Endothelial cell of umbilical vein (primary cell): ENCODE measurements at places on chromosomes 6 and 20.

GRCh38 chr6:146870760-146871159 is 272.0 kb downstream of the ADGB start:
- DNase-seq, result no peak

- DNase-seq, result no peak
These were observed 62.1 kb upstream of the BHLHE23 start for GRCh38 chr20:63068711-63069367.

DNA sequence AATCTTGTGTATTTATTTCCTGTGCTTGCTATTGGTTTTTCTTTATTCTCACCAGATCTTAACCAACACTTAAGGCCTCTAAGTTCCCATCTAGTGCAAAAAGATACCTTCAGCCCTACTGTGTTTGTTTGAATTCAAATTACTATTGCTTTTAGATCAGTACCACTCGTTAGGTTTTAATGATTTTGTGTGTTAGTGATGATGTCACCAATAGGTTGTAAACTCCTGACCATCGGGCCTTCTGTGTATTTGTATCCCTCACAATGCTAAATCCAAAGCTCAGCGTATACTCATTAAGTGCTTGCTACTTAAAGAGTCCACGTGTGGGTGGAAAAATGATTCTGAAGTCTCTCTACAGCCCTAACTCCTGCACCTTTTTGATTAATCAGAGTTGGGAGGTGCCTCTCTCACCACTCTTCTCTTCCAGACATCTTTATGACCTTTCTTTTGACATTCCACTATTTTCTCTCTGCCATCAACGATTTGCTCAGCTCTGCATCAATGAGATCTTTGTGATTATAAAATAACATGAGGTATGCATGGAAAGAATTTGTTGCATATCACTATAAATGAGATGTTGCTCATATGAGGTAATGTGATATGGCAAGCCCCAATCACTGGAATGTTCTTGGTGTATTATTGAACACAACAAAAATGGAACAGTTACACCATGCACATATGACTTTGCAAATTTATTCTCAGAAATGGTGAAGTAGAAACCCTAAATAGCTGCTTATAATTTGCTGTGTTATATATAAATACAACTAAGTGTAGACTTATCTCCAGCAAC is 55.1 kb upstream of the LAMA2 start:
- DNase-seq, result no peak

GRCh38 chr6:154390034-154390433 is 33.4 kb upstream of the IPCEF1 start:
- DNase-seq, result no peak

- DNase-seq, result no peak
These were observed 15.4 kb downstream of the SRSF3 start for GRCh38 chr6:36609582-36609981.

DNA sequence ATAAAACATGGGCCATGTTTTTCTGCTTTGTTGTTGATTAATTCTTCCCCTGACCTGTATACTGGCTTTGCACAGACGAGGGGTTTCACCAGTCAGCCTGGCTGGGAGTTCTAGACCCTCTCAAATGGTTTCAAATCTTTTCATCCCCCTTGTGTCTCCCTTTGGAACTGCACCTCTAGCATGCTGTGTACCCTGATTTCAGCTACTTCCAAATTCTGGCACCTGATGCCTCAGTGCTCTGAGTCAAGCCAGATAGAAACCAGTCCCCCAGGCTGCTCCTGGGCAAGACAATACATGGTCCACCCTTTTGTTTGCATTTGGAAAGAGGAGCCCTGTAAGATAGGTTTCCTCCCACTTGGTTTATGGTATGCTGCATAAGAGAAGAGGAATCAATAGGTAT is 290.2 kb downstream of the BTBD3 start:
- DNase-seq, result peak; percentile 49

- no peak for DNase-seq
These were observed 132.6 kb upstream of the BTN3A2 start for GRCh38 chr6:26232306-26232939.

DNA sequence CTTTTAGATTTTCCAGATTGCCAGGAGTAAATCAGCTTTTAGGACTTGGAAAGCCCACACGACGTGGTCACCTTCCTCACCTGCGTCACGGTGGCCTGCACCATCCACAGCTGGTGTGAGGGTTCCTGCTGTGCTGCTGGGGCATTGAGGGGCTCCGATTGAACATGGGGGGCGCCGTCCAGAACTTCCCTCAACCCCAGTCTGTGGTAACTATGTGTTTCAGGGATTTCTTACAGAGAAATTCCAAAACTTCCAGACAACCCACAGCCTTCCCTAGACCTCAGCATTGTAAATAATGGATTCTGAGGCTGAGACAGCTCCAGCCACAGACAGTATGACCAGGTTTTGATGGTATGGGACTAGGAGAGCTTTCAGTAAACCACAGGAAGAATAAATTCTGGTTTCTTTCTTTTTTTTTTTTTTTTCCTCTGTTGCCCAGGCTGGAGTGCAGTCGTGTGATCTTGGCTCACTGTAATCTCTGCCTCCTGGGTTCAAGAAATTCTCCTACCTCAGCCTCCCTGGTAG is 46.7 kb upstream of the IRF4 start:
- no peak for DNase-seq

- no peak for DNase-seq
These were observed 501.8 kb downstream of the CD83 start for GRCh38 chr6:14619419-14619781.

DNA sequence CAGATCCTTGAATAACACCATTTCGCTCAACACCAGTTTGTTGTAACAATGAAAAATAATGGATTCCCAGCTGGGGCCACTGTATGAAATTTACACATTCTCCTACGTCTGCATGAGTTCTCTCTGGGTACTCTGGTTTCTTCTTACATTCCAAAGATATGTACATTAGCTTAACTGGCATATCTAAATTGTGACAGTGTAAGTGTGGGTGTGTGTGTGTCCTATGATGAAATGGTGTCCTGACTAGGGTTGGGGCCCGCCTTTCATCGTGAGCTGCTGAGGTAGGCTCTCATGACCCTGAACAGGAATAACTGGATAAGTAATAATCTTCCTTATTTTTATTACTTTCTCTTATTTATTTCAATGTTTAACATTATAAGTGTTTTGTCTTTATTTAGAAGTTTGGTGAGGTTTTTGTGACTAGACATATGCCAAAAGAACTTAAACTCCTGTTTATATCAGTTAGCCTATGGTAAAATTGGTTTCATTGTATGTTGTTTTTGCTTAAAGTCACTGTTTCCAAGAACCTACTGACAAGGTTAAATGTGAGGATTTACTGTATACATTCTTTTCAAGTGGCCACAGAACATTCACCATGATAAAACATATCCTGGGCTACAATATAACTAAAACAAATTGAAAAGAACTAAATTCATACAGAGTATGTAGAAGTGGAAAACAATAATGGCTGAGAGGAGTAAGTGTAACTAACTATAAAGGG is 42.4 kb downstream of the RBL1 start:
- no peak for DNase-seq

GRCh38 chr6:36731622-36732310 is 34.1 kb downstream of the RAB44 start:
- no peak for DNase-seq

DNA sequence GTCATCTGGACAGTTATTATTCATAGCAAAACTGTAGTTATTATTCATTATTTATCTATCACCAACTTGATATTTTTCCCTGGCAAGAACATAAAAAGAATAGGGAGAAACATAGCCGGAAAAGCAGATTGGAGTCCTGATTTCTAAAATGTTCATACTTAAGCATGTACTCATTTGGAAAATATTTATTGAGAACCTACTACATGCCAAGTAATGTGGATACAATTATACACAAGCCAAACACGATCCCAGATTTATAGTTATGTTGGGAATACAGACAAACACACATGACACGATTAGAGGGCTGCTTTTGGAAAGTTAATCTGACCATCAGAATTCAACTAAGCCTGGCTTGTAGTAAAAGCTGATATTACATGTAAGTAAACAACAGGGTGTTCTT is 30.7 kb downstream of the ARHGAP18 start:
- DNase-seq, result peak; percentile 49

- no peak for DNase-seq
These were observed 210.0 kb downstream of the DLL1 start for GRCh38 chr6:170080828-170081371.

DNA sequence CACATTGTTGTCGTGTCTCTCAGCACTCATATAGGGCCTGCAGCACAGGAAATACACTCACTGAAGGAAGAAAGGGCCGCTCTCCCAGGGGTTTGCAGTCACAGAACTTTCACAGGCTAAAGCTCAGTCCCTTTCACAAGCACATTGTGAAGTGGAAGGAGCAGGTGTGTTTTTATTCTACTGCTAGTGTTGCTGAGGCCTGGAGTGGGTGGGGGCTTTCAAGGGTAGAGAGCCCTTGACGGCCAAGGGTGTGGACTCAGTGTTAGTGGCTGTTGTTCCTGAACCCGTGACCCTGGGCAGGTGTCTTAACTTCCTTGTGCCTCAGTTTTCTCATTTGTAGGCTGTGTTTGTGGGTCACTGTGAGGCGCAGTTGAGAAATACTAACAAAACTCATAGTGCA is 66.2 kb upstream of the SLC22A1 start:
- DNase-seq, result no peak

GRCh38 chr6:36975231-36976006 is 10.6 kb downstream of the MTCH1 start:
- no peak for DNase-seq

GRCh38 chr6:111468329-111469012 is 14.5 kb downstream of the REV3L start:
- DNase-seq, result peak; percentile 72

GRCh38 chr6:31776989-31777666 is at the start of gene VWA7:
Gene VWA7, minus strand, starts transcription at chr6:31777328. Its CDS starts 549 bp downstream, at chr6:31776779.
- peak; percentile 35 for DNase-seq

GRCh38 chr20:32580970-32581838 is 3.9 kb downstream of the NOL4L start:
- DNase-seq, result no peak

GRCh38 chr6:15879371-15880261 is 216.8 kb upstream of the DTNBP1 start:
- peak; percentile 87 for DNase-seq

DNA sequence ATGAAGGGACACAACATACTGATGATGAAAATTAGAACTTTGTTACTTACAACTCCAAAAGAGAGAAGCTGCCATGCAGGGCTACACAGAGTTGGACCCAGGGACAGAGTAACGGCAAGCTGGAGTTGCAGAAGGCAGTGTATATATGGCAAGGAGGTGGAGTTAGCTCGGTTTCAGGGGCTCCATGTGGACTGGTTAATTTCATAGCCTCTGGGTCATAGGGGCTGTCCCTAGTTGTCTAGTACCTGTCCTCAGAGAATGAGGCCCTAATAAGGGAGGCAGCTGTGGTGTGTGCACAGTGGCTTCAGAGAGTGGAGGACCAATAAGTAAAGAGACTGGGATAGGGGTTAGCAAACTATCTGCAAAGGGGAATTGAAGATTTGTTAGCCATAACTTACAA is 7.9 kb upstream of the ZSCAN12 start:
- DNase-seq, result no peak

DNA sequence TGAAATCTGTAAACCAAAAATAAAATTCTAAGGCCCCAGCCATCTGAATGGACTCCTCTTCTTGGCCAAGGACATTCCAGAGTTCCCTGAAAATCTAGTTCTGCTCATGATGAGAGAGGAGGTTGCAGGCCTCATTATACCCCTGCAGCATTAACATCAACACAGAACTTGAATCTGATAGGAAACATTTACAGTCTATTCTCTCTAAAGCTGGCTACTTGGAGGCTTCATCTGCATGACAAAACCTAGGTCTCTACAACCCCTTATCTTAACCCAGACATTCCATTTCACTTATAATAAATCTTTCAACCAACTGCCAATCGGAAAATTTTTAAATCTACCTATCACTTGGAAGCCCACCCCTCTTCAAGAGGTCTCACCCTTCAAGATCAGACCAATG is 15.7 kb downstream of the RTN4IP1 start:
- DNase-seq, result no peak
